Activated T-helper 9 cell treated with anti-CD3 and anti-CD28 coated beads, Interleukin-2, amount 50 U/mL, for 16 hours (primary cell): ENCODE measurements at places on chromosomes 5 and 9.

GRCh38 chr9:85702726-85703289, 38.9 kb downstream of the AGTPBP1 start:
- no peak for DNase-seq

DNA sequence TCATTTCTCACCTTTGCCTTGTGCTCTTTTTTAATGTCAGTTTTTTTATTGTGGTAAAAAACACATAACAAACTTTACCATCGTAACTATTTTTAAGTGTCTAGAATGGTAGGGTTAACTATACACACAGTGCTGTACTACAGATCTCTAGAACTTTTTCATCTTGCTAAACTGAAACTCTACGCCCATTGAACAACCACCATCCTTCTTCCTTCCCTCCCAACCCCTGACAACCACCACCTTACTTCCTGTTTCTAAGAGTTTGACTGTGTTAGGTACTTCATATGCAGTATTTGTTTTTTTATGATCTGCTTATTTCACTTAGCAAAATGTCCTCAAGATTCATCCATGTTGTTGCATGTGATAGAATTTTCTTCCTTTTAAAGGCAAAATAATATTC, 54.9 kb downstream of the PSAT1 start:
- DNase-seq, result no peak

- no peak for DNase-seq
These were observed 54.7 kb downstream of the TMOD1 start for GRCh38 chr9:97556036-97556720.

GRCh38 chr9:19379697-19380046, 364 bp downstream of the RPS6 start:
- no peak for DNase-seq

GRCh38 chr9:13758936-13759335, 479.4 kb upstream of the MPDZ start:
- DNase-seq, result no peak

DNA sequence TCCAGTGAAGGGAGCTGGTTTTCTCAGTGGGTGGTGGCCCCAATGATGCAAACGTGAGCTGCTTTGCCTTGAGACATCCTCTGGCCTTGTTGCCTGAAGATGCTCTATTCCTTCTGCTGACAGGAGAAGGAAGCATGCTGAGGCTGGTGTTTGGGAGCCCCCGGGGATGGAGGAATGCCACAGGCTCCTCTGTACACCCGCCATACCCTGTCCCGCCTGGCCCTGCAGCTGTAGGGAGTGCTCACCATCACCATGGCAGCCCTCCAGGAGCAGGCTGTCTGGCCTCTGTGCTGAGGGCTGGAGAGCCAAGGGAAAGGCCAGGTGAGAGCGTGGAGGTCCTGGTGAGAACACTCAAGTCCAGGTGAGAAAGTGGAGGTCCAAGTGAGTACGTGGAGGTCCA, 134.4 kb downstream of the MRPL36 start:
- DNase-seq, result no peak

DNA sequence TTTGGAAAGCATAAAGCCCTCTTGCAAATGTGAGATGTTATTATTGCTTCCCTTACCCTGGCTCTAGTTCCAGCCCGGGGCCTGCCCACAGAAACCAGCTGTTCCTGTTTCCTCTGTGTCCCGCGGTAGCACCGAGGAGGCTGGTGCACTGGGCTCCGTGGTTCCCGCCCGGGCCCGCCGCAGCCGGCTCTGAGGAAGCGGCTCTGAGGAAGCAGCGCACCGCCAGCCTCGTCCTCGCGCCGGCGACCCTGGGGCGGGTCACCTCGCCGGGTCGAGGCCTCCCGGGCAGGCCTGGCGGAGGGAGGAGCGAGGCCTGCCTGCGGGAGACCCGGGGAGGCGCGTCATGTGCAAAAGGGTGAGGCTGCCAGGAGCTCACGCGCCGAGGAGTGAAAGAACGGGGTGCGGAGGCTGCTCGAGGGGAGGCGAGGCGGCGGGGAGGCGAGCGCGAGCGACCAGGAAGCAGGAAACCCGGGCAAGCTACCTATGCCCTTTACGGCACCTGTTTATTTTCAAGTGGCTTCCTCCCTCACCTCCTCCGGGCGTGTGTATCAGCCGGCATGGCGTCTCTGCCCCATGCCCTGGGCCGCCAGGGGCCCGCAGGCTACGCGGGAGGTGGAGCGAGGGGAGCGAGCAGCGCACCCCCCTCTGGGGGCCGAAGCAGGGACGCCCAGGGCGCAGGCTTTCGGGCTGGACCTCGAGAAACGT, 61.3 kb upstream of the MEGF10 start:
- DNase-seq, result peak; percentile 15

- no peak for DNase-seq
These were observed 47.9 kb upstream of the CTSL start for GRCh38 chr9:87677776-87678587.
